Naive B cell (primary cell): ENCODE measurements at places on chromosomes 2 and 18.

- no peak for DNase-seq
Measured at GRCh38 chr2:54957321-54957999, 92.8 kb downstream of the RTN4 start.

DNA sequence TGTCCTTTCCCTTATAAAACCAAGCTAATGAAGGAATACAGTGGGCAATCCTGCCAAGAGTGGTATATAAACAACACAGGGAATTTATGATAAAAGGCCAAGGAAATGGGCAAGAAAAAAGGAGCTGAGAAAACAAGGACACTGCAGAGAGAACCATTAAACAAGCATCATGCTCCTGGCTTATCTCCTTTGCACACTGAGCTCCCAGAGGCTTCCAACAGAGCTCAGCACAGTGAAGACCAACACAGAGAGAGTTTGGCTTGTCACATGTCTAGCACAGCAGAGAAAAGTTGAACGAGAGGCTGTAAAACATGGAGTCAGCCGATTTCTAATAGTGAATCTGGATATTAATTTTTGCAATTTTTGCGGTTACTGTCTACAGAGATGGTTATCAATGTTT, 68.0 kb upstream of the KLF7 start:
- no peak for DNase-seq

DNA sequence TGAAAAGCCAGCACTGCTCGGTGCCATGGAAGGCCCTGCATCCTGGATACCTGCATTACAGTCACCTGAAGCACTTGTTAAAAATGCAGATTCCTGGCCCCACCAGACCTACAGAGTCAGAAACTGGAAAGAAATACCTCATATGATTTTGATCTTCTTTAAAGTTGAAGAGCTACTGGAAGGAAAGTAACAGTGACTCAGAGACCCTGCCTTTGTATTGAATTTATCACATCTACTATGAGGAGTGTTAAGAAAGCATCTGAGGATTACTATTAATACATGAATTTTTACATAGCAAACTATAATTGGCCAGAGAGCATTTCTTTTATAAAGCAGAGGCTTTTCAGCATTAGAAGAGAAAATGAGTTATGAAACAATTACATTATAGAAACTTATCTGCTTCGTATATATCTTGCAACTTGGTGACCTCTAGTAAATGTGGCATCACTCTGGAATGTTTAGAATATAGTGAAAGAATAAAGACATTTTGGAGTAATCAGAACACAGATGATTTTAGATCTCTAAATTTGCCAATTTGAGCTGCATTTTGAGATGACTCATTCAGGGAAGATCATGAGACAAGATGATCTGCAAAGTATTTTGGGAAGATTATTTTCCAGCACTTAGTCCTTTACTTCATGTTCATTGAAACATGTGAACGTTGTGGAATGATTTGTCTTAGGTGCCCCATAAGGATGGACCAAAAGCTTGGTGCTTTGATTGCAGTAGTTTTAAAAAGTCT, 12.2 kb downstream of the PTPRM start:
- no peak for DNase-seq

DNA sequence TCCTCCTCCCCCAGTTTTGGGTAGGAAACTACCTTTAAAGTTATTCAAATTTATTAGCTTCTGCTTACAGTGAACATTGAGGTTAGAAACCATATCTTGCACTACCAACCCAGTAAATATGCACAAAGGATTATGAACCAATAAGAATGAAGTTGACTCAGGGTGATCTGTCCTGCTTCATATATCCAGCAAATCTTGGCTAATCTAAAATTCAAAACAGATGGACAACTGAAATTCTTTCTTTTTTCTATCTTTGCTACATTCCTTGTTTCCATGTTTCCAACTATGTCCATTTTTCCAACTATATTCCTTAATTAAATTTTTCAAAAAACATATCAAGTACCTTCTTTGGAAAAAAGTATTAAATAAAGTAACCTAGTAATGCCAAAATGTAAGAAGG, 149.3 kb downstream of the FAM124B start:
- DNase-seq: no peak

DNA sequence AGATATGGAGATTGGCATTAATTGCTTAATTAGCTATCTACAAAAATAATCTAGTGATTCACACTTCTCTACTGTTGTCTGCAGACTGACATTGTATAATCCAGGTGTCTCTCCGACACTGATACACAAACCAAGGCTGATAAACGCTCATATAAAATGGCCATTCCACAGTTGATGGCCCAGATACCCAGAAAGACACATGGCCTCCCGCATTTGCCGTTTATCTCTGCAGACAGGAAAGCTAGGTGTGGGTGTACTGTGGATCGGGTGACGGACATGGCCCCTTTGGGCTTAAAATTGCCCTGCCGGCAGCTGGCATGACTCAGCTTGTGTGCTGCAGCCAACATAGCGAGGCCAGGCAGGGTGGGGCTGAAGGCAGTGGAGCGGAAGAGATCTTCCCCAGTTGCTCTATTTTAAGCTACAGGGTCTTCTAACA, 18.5 kb downstream of the PMAIP1 start:
- DNase-seq: peak; percentile 31

DNA sequence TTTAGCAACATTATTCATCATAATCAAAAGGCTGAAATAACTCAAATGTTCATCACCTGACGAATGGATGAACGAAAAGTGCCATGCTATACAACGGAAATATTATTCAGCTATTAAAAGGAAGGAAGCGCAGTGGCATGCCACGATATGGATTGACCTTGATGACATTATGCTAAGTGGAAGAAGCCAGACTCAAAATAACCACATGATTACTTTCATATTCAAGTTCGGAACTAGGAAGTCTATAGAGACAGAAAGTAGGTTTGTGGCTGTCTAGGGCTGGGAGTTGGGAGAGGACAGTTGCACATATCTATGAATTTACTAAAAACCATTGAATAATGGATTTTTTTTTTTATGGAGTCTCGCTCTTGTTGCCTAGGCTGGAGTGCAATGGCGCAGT, 13.4 kb upstream of the PDIA6 start:
- no peak for DNase-seq

DNA sequence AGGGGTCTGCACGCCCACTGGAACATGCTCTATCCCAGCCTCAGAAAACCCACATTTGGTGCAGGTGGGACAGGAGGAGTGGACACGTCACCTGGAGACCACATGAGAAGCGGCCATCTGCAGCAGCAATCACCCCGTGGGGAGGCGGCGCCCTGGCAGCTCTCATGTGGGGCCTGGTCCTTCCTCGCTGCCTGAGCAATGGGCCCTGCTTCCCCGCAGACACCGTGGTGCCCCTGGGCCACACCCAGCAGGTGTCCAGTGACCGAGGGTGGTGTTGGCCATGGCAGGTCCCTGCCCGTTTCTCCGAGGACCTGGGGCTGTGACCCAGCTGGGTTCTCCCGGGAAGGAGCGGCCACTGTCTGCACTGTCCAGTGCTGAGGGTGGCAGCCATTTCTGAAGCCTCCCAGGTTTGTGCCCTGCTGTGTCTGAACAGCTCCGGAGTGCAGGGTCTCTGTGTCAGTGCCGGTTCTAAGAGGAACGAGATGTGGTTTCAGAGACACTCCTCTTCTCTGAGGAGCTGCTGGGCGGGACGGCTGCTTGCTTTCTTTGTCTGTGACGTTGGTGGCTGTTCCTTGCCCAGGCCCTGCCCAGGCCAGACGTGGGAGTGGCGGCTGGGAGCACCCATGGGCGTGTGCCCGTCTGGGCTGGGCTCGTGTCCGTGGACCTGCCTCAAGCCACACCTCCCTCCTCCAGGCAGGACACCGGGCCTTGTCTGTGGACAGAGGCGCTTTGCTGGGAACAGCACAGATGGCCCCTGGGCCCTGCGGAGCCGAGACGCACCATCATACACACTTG, 44.8 kb downstream of the NFATC1 start:
- no peak for DNase-seq

DNA sequence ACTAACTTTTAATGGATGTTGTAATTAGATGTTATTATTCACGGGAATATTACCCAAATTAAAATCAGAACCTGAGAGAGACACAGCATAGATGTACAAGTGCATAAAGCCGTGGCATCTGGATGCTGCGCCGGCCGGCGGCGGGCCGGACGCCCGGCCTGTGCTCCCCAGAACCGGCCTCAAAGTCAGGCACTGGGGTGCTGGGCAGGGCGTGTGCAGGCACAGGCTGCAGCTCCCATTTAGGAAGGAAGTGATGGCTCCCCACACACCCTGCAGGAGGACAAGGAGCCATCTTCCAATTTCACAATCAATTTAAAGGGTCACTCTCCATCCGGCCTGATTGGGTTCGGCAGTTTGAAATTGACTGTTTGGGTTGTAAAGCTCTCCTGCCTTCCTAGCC, 367.7 kb upstream of the SALL3 start:
- DNase-seq: no peak

DNA sequence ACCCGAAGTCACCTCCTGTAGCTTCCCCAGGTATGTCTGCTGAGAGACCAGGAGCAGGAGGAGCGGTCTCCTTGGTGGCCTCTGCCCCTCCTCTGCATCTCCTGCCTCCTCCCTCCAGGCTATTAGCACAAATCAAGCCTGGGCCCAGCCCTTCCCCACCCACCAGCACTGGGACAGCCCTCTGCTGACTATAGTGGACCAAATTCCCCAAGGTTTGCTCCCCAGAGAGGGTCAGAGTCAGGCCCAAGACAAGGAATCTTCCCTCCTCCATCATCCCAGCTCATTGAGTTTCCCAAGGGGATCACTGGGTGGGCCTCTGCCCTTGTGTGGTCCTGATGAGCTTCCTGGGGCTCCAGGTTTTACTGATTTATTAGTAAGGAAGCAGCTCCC, 62.1 kb downstream of the EMILIN2 start:
- no peak for DNase-seq

- DNase-seq: no peak
Measured at GRCh38 chr18:59547581-59548182, 149.5 kb downstream of the CCBE1 start.

DNA sequence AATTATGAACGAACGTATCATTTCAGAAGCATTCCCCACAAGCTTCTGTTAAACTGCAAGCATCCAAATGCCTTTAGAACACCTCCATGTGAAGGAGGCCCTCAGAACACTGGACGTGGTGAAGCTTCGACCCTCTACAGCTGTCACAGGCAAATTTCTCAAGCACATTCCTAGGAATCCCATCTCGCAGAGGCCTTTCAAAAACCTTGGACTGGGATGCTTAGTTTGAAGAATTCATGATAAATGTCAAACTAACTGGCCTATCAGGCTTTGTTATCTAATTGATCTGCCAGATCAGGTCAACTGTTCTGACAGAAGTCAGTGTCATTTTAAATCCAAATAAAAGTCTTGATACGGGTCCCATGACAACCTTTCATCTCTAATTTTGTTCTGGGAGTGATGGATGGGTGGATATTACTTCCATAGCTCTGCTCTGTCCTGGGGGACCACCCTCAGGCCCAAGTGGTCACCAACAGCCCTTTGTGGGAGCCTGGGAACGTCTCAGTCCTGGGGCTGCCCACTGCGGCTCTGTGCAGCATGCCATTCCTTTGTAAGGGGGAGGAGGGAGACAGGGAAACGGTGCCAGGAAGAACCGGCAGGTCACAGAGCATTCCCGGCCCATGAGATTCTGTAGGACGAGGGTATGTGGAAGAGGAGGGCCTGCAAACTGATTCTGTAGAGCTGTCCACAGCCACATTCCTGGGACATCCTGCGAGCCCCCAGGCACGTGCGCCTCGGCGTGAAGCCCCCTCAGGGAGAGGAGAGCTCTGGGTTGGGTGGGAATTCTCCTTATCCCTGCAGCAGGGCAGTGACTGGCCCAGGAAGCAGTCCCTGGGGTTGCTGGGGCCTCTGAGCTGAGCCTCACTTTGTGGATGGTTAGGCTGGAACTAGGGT, 59.1 kb upstream of the PXDN start:
- DNase-seq: no peak

DNA sequence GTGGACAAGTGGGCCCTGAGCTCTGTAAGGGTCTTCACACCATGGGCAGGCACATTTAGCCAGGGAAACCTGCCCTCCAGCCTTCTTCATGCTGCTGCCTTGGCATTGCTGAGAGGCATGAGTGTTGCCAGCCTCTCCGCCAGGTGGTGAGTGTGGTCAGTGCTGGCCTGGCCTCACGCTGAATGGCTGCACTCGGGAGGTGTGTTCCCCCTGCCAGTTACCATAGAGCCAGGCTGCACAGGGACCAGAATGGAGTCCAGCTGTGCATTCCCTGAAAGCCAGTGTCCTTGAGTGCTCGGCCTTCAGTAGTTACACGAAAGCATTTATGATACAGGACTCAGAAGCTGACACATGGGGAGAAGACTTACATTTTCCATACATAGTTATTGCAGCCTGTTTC, 139.7 kb downstream of the ATP9B start:
- no peak for DNase-seq

DNA sequence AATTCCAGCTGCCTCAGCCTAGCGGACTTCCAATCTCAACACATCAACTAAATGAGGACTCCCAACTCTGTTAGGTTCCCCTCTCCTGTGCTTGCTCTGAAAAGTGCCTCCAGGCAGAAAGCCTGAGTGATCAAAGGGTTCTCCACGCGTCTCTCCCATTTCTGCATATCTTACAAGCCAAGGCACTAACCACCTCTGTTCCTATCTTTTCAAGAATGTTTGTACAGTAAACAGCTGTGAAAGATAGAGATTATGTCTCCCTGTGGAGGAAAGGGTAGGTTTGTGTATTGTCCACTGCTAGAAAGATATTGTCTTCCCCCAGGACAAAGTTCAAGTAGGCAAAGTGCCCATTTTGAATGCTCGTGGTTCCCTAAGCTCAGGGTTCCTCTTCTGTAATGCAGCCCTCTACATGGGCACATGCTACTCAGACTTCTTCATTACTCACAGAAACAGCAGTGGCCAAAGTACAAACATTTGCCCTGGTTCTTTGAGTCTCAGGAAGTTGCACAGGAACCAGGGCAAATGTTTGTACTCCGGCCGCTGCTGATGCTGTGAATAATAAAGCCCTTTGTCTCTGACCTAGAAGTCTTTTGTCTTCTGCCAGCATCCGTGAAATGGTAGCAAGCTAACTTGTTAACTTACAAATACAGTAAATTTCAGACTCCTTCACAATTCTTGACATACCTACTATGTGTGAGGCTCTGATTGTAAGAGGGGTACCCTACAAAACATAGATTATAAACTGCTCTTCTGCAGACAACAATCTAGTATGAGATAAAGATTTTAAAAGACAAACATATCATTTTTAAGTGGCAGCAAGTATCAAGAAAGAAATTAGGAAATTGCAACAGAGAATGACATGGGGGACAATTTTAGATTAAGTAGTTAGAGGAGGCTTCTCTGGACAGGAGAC, 44.5 kb downstream of the PKDCC start:
- DNase-seq: no peak

- no peak for DNase-seq
Measured at GRCh38 chr2:150426315-150426714, 61.2 kb downstream of the RND3 start.

DNA sequence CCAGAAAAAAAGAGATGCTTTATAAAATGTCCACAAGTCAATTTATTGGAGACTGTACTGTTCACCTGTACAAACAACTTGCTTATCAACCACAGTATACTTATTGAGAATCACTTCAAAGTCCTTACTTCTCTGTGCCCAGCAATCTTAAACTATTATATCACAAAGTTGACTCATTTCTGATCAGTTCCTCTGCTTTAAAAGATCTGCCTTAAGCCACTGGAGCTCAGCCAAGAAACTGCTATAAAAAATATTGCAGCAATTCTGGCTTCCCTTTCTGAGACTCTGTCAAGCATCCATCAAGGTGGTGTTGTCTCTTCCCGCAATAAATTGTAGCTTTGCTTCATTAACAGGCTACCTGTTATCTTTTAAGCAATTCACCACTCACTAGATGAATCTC, 375.2 kb upstream of the SPHKAP start:
- no peak for DNase-seq

GRCh38 chr2:44201648-44202165, 33.0 kb downstream of the PPM1B start:
- no peak for DNase-seq
